AG10803 (cell line): ENCODE measurements at places on chromosomes 6 and 20.

DNA sequence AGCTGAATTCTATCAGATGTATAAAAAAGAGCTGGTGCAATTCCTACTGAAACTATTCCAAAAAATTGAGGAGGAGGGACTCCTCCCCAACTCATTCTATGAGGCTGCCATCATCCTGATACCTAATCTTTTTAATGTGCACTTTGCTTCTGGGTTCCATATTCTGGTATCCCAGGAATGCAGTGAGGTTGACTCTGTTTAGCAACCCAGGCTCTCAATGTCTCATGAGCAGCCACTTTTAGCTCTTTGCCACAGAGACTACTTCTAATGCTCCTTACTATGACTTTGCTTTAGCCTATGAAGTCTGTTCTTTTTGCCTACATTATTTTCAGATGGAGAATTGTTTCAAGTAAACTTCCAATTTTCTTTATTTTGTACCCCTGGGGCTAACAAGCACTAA is 185.5 kb upstream of the NRSN1 start:
- DNase-seq = no peak

GRCh38 chr6:139939189-139939979 is 564.9 kb upstream of the CITED2 start:
- no peak for DNase-seq

DNA sequence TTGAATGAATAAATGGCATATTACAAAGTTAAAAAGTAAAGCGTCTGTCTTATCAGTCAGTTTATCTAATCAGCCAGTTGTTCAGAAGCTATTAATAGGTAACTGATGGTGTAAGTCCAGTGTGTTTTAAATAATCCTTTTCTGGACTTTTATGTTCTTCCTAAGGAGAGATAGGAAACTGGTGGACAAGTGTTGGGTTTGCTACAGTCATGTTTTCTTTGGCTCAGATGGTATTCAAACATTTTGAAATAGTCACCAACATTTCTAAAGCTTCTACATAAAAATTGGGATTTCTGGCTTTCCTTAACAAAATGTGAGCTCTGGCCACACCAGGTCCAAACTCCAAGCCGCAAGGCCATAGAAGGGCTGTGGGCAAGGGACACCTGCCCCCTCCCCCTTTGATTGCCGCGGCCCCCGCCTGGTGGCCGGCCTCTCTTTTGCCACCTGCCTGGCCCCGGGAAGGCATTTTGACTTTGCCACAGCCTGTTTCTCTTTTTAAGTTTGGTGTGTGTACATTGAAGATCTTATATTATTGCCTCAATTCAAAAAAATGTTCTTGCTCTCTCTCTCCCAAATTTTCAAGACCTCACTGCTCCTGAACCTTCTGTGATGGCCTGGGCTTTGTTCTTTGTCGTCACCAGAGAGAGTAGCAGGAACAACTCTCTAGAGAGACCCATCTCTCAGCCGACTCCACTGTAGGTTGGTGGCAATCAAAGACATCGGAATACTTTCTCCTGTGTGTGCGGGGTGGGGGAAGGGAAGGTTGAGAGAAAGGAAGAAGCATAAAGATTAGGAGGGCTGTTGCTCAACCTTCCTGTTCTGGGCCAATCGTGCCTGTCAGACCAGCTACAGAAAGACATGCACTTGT is 84.0 kb upstream of the ZNF217 start:
- peak; percentile 29 for DNase-seq

DNA sequence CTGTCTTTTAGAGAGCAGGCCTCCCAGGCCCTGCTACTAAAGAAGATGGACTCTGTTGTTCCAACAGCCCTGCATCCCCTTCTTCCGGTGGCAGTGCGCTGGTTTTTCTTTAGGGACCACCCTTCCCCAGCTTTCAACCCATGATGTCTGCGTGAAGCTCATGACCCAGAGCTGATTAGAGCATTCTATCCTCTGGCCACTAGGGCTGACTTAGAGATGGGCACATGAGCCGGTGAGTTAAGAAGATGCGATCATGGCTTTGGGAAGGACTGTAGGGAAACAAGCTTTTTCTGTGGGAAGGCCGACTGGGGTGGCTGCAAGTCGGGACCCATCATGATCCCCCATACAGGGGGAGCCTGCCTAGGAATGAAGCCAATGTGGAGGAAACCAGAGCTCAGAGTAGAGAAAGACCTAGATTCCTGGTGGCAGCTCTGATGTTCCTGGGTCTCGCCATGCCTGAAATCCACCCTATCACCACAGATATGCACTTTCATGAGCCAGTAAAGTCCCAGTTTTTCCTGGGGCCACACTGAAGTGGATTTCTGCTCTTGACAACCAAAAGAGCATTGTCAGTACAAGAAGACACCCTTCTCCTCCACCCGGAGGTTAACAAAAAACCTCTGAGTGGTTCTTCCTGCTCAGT is 29.1 kb upstream of the STX16 start:
- no peak for DNase-seq

DNA sequence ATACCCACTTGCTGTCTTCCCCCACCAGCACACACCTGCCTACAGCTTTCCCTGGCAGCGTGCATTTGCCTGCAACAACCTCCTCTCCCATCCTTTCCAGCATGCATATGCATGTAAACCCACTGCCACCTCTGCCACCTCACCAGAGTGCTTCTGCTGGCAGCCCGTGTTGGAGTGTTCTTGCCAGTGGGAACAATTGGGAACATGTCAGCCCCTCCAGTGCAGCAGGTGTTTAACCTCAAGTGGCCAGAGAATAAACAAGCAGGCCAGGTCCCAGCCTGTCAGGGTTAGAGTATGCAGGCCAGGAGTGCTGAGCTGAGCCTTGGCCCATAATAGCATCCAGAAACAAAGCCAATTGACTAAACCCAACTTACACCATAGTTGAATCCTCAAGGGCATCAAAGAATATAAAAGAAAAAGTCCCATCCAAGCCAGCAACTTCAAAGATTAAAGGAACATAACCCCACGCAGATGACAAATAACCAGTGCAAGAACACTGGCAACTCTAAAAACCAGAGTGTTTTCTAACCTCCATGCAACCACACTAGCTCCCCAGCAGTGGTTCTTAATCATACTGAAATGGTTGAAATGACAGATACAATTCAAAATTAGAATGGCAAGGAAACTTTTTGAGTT is 1212.1 kb upstream of the CITED2 start:
- DNase-seq = no peak

DNA sequence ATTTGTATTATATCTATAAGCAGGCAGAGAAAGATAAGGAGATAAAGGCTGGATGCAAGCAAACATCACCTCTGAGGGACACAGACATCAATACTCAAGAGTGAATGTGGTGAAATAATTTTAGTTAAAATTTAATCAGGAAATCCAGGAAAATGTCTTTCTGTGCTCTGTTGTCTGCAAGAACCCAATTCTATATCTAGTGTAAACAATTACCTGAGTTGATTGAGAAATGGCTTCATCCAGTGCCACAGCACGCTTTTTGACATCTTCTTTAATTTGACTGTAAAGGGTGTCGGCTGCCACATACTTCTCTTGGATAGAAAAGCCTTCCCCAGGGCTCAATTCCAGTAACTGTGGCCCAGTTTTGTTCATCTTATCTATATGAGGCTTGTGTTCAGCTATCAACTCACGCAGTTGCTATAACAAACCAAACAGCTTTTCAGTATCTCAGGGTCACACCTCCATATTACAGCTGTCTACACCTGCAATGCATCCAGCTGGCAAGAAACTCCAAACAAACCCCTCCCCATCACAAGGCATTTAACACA is 131.6 kb downstream of the DST start:
- no peak for DNase-seq

DNA sequence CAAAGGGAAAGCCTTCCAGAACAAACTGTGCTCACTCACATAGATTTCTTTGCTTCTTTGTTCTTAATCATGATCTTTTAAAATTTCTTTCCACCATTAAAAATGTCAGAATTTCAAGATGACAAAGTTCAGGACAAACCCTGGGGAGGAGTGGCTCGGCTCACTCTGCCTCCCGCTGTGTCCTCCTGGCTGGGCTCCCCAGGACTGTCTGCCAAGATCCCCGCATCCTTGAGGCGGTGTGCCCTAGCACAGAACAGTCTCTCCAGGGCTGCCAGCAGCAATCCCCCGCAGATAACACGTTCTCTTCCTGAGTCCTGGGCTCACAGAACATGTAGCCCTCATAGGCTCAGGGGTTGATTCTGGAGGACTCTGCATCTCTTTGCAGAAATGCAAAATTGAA is 98.4 kb upstream of the KCNG1 start:
- no peak for DNase-seq

DNA sequence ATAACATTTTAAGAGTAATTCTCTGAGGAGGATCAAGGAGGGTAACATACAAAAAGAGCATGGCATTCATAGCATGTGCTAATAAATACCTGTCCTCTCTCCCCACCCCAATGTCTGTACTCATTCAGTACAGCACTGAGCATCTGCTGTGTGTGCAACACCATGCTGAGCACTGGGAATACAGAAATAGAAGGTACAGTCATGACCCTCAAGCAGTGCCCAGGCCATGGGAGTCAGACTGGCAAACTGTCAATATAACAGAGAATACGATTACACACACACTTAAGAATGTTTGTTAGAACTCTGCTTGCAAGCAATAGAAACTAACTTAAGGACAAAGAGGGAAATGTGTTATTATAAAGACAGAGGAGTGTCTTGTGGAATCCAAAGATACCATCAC is 24.7 kb upstream of the ZFAND3 start:
- DNase-seq = peak; percentile 80

DNA sequence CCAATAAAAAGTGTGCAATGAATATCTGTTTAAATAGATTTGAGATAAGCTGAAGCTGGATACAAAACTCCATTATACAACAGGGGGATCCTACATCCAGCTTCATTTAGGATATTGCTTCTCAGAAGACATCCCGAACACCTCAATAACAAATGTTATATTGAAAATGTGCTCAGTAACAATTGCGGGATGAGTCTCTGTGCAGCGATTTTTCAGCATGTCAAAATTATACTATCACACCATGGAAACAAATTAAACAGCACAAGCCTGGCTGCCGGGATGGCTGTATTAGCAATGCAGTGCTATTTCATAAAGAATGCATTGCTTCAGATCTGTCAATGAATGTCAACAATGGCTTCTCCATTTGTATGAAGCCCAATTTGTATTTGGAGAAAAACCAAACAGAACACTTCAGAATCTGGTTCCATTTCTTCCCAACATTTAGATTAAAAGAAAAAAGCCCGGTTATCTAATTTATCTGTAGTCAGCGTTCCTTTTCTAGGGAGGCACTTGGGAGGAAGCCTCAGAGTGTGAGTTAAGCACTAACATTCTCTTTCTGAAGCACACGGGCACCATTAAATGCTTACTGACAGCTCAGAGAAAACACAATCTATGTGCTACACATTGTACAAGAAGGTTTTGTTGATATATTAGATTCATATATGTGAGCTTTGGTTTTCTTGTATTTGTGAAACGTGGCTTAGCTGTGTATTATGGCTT is 310.9 kb upstream of the AGPAT4 start:
- no peak for DNase-seq

- no peak for DNase-seq
Observed at GRCh38 chr6:650098-650497, 6.8 kb downstream of the HUS1B start.

GRCh38 chr6:134178161-134179044 is 126.0 kb upstream of the SLC2A12 start:
- DNase-seq = peak; percentile 95

DNA sequence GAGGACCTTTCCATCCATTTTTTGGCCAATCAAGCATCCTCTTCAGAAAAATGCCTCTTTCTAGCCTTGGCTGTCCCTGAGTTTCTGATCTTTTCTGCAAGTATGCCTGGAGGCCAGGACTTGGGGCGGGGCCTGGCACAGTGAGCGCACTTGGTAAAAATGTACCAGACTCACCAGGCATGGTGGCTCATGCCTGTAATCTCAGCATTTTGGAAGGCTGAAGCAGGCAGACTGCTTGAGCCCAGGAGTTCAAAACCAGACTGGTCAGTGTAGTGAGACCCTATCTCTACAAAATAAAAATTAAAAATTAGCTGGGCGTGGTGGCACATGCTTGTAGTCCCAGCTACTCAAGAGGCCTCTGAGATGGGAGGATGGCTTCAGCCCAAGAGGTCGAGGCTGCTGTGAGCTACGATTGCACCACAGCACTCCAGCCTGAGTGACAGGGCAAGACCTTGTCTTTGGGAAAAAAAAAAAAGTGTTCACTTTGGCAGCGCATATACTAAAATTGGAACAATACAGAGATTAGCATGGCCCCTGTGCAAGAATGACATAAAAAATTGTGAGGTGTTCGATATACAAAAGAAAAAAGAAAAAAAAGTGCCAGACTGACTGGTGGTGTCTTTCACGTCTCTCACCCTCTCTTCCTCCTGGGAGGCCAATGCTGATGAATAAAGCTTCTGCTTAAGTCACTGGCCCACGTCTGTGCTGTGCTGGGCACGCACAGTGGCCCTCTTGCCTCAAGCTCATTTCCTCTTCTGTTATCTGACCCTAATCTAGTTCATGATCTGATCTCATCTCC is 18.1 kb upstream of the SLC9A8 start:
- DNase-seq = peak; percentile 54

- DNase-seq = peak; percentile 36
Observed at GRCh38 chr20:5065166-5065878, 54.4 kb downstream of the PCNA start.

DNA sequence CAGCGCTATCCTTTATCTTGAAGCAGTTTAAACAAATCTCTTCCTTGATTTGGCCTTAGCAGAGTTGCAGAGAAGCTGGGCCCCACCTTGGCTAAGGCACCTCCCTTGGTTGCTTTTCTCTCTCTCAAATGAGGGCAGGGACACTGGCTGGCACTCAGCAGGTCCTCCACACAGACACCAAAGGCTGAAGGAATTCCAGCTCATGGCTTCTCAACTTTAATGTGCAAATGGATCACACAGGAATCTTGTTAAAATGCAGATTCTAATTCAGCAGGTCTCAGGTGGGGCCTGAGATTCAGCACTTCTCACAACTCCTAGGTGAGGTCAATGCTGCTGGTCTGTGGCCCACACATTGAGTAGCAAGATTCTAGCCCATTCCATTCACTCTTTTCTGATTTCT is 25.7 kb downstream of the RIMS4 start:
- DNase-seq = no peak

- no peak for DNase-seq
Observed at GRCh38 chr6:144347933-144348332, 62.8 kb downstream of the UTRN start.

GRCh38 chr6:110358553-110359160 is 508 bp upstream of the METTL24 start:
- DNase-seq = no peak

GRCh38 chr6:164035900-164036485 is 621.5 kb downstream of the QKI start:
- no peak for DNase-seq

GRCh38 chr6:10847684-10848083 is 9.3 kb upstream of the MAK start:
- no peak for DNase-seq

- DNase-seq = no peak
Observed at GRCh38 chr6:155444952-155445903, 10.4 kb downstream of the NOX3 start.

DNA sequence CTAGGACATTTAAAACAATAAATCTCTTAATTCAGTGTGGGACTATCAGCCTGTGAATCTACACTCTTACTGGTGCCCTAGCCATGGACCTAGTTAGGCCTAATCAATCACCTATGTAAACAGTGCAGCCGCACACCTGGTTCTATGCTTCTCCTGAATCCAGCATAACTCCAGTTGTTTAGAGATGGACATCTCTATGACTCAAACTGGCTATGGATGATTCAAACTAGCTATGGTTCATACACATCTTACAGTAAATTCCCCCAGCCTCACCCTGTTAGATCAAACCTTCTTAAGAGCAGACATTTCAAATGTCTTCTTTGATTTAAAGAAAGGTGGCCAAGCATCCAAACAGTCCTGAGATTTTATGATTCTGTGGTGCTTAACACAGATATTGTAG is 34.7 kb downstream of the SLC35B3 start:
- no peak for DNase-seq

- no peak for DNase-seq
Observed at GRCh38 chr6:133377219-133377618, 136.1 kb downstream of the EYA4 start.
